Stomach (tissue), 19 donors: ENCODE measurements at places on chromosomes 5 and 9.

DNA sequence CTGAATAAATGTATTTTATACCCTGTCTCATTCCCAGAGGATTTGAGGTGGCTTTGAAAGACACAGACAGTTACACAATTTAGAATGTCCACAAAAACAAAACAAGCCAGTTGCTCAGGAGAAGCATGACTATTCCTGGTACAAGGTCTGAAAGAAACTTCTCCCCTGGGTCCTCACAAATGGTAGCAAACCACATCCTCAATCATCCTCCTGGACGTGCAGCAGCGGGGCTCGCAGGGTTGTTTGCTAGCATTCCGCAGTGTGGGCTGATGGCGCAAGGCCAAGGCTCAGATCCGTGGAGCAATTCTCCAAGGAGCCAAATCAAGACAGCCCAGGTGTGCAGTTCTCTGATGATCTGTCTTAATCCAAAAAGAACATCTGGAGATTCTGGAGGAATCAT lies 210.3 kb downstream of the ACTL7B start:
- DNase-seq = peak; percentile 5

- no peak for DNase-seq
These were observed 294.1 kb downstream of the FANCC start for GRCh38 chr9:95023217-95024003.

GRCh38 chr9:96441798-96442445 lies 8.0 kb upstream of the HABP4 start:
- DNase-seq = no peak

- DNase-seq = peak; percentile 36
These were observed 27.6 kb downstream of the TLX3 start for GRCh38 chr5:171336521-171337209.

DNA sequence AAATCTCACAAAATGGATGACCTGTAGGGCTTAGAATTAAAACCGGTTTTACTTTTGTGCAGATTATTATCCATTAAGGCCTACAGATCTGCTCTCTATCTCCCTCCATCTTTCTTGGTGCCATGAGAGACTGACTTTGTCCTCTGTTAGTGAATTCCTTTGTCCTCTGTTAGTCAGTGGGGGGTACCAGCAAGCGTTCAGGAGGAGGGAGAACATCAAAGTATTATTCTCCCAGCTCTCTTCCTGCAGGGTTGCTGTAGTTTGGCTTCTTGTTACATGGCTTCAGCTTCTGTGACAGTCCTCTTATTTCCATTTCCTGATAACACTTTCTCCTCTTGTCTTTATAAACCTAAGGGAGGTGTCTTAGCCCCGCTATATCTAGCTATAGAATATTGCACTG lies 850.5 kb upstream of the SEMA6A start:
- DNase-seq = no peak

- no peak for DNase-seq
These were observed 272.6 kb upstream of the TUT7 start for GRCh38 chr9:86626802-86627201.

DNA sequence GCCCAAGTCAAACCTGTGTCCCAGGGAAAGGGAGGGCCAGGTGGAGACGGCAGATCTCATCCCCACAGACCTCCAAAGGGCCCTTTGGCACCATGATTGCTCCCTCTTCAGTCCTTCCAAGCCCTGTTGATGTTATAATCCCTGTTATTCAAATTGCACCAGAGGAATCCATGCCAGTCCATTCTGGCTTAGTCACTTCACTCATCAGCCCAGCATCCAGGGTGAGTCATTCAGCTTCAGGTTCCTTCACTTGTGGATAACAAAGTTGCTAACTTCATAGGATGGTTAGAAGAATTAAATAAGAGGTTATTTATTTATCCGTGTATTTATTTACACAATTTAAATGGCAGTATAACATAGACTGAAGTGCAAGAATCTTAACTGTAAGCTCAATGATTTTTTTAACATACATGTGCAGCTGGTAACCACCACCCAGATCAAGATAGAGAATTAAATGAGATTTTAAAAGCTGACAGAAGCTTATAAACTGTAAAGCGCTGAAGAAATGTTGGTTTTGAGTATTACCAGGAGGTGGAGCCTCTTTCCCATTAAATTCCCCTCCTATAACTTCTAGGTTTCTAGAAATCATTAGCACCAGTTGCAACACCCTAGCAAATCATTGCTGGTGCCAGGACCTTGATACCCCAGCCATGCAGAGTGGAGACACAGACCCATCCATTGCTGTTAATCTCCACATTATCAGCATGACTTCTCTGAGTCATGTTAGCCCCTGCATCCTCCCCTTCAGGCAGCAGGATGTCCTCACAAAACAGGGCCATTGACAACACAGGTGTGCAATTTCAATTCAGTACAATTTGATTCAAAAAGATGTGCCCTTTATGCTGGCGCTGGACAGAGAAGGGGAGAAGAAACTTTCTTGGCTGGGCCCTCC lies 77.4 kb downstream of the SEC61B start:
- peak; percentile 27 for DNase-seq

GRCh38 chr9:104456831-104457230 lies 47.2 kb upstream of the OR13F1 start:
- no peak for DNase-seq

GRCh38 chr9:98314381-98315066 lies 59.1 kb upstream of the TBC1D2 start:
- no peak for DNase-seq

- no peak for DNase-seq
These were observed 8.7 kb downstream of the MAP3K1 start for GRCh38 chr5:56824019-56824418.

- no peak for DNase-seq
These were observed 70.9 kb downstream of the LMNB1 start for GRCh38 chr5:126847826-126848251.

DNA sequence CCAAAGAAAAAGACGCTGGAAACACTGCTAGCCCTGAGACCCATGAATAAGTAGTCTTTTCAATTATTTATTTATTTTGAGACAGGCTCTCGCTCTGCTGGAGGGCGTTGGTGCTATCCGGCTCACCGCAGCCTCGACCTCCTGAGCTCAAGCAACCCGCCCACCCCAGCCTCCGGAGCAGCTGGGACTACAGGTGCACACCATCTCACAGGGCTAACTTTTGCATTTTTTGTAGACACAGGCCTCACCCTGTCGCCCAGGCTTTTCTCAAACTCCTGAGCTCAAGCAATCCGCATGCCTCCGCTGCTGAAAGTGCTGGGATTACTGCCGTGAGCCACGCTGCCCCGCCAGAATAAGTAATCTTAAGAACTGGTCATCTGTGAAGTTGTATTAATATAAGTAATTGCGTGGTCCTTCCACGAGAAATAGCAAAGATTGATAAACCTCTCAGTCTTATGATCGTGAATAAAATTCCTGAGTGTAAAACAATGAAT lies 1.6 kb downstream of the ANXA2R start:
- no peak for DNase-seq

GRCh38 chr9:87672586-87672985 lies 53.3 kb upstream of the CTSL start:
- DNase-seq = no peak

DNA sequence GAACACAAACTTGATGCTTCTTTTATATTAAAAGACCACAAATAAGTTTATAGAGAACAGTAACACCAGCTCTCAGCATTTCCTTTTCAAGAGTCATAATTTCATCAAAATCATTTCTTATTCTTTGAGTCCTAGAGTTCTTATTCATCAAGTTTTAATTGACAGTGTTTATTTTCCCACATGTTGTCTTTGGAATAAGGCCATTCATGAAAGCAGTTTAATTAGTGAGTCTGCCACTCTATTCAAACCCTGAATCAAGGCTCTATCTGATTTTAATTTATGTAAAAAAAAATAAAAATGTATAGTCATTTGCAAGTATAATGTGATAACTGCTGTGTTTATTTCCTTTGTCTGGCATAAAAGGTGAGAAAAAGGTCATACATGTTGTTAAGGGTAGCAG lies 176.7 kb downstream of the PARP8 start:
- DNase-seq = no peak

DNA sequence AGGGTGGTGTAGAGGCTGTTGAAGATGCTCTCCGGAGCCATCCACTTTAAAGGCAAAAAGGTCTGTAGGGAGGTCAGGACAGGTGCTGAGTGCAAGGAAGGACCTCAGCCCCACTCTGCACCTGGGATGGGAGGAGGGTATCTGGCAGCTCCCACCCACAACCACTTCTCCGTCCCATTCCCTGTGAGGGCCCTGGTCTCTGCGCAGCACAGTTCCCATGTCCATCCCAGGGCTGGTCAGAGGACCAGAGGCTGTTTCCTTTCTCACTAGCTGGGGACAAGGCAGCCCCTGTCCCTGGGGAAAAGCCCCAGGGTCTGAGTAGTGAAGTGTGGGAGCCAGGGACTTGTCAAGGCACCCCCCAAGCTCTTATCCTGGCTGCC lies 33.7 kb upstream of the CSF1R start:
- no peak for DNase-seq

- no peak for DNase-seq
These were observed 37.9 kb downstream of the FBXW11 start for GRCh38 chr5:171968531-171968930.

DNA sequence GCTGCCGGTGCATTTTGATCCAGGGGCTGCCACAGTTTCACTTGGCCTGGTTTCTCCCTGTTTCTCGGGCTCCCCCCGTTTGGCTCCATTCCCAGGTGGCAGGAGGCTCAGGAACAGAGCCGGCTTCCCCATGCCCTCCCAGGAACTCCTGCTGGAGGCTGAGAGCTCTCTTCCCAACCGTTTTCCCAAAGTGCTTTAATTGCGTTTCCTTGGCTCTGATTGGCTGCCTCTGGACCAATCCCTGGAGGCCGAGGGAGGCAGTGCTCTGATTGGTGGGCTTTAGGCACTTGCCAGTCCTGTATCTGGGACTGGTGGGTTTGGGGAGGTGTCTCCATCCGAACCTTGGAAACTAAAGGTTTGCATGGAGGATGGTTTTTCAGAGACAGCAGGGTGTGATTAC lies 4.9 kb downstream of the TSPAN17 start:
- DNase-seq = no peak

- DNase-seq = no peak
These were observed 11.1 kb upstream of the S100Z start for GRCh38 chr5:76838481-76839261.

GRCh38 chr5:68350176-68350575 lies 134.6 kb downstream of the PIK3R1 start:
- DNase-seq = no peak

GRCh38 chr5:96624596-96624995 lies 37.6 kb upstream of the CAST start:
- DNase-seq = no peak

- DNase-seq = no peak
These were observed 50.0 kb upstream of the SH3GL2 start for GRCh38 chr9:17528859-17529258.

DNA sequence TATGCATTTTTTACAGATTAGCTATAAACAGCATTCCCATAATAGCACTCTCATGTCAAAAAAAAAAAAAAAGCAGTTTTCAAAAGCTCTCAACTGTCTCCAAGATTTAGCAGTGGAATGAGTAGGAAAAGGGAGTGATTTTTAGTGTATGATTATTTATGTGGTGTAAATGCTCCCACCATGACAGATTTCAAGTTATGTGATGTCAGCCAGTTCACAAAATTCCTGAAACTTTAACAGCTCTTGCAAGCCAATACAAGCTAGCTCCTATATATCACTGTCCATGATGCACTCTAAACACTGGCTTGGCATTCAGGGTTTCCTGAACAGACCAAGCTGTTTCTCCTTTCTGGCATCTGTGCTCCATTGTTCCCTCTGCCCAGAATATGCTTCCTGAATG lies 7.9 kb upstream of the ANKDD1B start:
- DNase-seq = no peak

DNA sequence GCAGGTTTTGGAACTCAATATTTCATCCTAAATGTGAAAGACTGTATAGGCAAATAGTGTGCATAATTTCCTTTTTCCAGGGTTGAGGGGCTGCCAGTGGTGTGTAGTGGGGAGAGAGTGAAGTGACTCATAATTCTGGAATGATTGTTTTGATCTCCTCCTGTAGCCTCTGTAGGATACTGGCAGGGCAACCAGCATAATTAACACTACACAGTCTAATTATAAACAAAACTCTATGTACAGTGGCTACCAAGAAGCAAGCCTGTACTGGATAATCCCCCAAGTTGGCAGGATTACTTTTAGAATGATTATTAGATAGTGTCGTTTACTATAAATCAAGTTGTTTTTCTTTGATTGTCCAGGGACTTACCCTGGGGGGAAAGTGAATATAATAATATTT lies 32.2 kb downstream of the LNPEP start:
- no peak for DNase-seq

GRCh38 chr5:34656001-34656699 lies at the start of gene RAI14:
RAI14 (plus strand) TSS chr5:34656328; CDS start chr5:34686920, 30,592 bp downstream.
- DNase-seq = peak; percentile 83

GRCh38 chr5:24643156-24643555 lies 1.6 kb downstream of the CDH10 start:
- no peak for DNase-seq

GRCh38 chr9:84955971-84956370 lies 286.4 kb downstream of the NTRK2 start:
- DNase-seq = no peak

- peak; percentile 50 for DNase-seq
These were observed 91.3 kb upstream of the RASEF start for GRCh38 chr9:83154087-83154736.
